Fibroblast of the aortic adventitia (primary cell): ENCODE measurements at places on chromosomes 6 and 20. TPM values are rescaled to one million over a fixed set of nuclear protein-coding genes. Genes with fewer than 3 reads are reported as not detected.

The TNXB gene
- 54.0 and 315 TPM in 2 replicates for total RNA-seq

The SCGN gene
- not detected in 2 replicates for total RNA-seq

The SUMO4 gene
- total RNA-seq, result 3.8 TPM in 1 of 2 replicates, not detected in the other

The DLL1 gene
- 0.09 and 4.9 TPM in 2 replicates for total RNA-seq

The PSMB9 gene
- 10.8 and 11.5 TPM in 2 replicates for total RNA-seq

The DZANK1 gene
- 0.99 and 1.5 TPM in 2 replicates for total RNA-seq

The BMP2 gene
- 10.6 and 12.3 TPM in 2 replicates for total RNA-seq

The TULP4 gene
- total RNA-seq, result 131 and 354 TPM in 2 replicates

The TBXT gene
- not detected in 2 replicates for total RNA-seq

The SRMS gene
- total RNA-seq, result not detected in 2 replicates

The KCNQ5 gene
- 2.6 and 9.4 TPM in 2 replicates for total RNA-seq

The CDH4 gene
- 0.18 and 0.25 TPM in 2 replicates for total RNA-seq

The PNPLA1 gene
- total RNA-seq, result 0.09 TPM in 1 of 2 replicates, not detected in the other

The HINT3 gene
- 23.5 and 30.6 TPM in 2 replicates for total RNA-seq

The CNR1 gene
- not detected in 2 replicates for total RNA-seq

The MEP1A gene
- total RNA-seq, result not detected in 2 replicates

The COL9A1 gene
- total RNA-seq, result not detected in 2 replicates

The CALHM5 gene
- 6.8 and 8.2 TPM in 2 replicates for total RNA-seq

The SAPCD1 gene
- 0.90 and 6.2 TPM in 2 replicates for total RNA-seq

The HLA-DQB1 gene
- not detected in 2 replicates for total RNA-seq

The OR2B6 gene
- total RNA-seq, result not detected in 2 replicates

The GNAS-AS1 gene
- 0.25 and 0.81 TPM in 2 replicates for total RNA-seq

The BPI gene
- total RNA-seq, result 1.4 TPM in 1 of 2 replicates, not detected in the other

The RAET1G gene
- total RNA-seq, result 0.82 and 4.6 TPM in 2 replicates

The ULBP3 gene
- 0.41 and 16.4 TPM in 2 replicates for total RNA-seq

The RPS21 gene
- total RNA-seq, result 754 and 1,887 TPM in 2 replicates

The OVOL2 gene
- not detected in 2 replicates for total RNA-seq

The PRKN gene
- 2.0 and 4.0 TPM in 2 replicates for total RNA-seq

The MAP7 gene
- total RNA-seq, result 0.36 and 0.49 TPM in 2 replicates

The WFDC12 gene
- not detected in 2 replicates for total RNA-seq

The CEBPB gene
- 38.1 TPM in 2 replicates for total RNA-seq

The TCF19 gene
- total RNA-seq, result 4.2 and 46.3 TPM in 2 replicates

The KCNK5 gene
- total RNA-seq, result under 0.01 TPM in 1 of 2 replicates, not detected in the other

The VIP gene
- total RNA-seq, result not detected in 2 replicates

The FGD2 gene
- not detected in 2 replicates for total RNA-seq

The ZBTB46 gene
- 1.1 and 2.9 TPM in 2 replicates for total RNA-seq

The PXDC1 gene
- total RNA-seq, result 17.6 and 39.4 TPM in 2 replicates

The DEFB114 gene
- total RNA-seq, result not detected in 2 replicates

The BYSL gene
- total RNA-seq, result 4.2 and 14.2 TPM in 2 replicates

The MANEA gene
- 4.3 and 24.9 TPM in 2 replicates for total RNA-seq

The MMP24 gene
- total RNA-seq, result 0.16 and 0.81 TPM in 2 replicates

The GPRC6A gene
- total RNA-seq, result not detected in 2 replicates

The BPIFB2 gene
- total RNA-seq, result not detected in 2 replicates

The TCP11 gene
- total RNA-seq, result 0.36 TPM in 1 of 2 replicates, not detected in the other

The IL17F gene
- not detected in 2 replicates for total RNA-seq

The BCAS1 gene
- total RNA-seq, result 0.09 and 2.3 TPM in 2 replicates

The TMEM74B gene
- total RNA-seq, result not detected in 2 replicates

The OPRM1 gene
- total RNA-seq, result not detected in 2 replicates

The PPIL6 gene
- 0.65 and 5.8 TPM in 2 replicates for total RNA-seq

The PI3 gene
- not detected in 2 replicates for total RNA-seq

The SSTR4 gene
- total RNA-seq, result not detected in 2 replicates

The RIPOR2 gene
- total RNA-seq, result 0.72 and 1.4 TPM in 2 replicates

The HCRTR2 gene
- not detected in 2 replicates for total RNA-seq

The RSPH9 gene
- 0.18 and 0.57 TPM in 2 replicates for total RNA-seq
